Naive thymus-derived CD8-positive, alpha-beta T cell (primary cell): ENCODE measurements at places on chromosomes 2 and 18.
A peak's percentile ranks its signal among the peaks of the same experiment; 100 is the strongest.

- no peak for DNase-seq
Observed at GRCh38 chr2:66443186-66443978, 8.5 kb downstream of the MEIS1 start.

- DNase-seq: no peak
Observed at GRCh38 chr2:74498500-74499266, 720 bp downstream of the LBX2 start.

DNA sequence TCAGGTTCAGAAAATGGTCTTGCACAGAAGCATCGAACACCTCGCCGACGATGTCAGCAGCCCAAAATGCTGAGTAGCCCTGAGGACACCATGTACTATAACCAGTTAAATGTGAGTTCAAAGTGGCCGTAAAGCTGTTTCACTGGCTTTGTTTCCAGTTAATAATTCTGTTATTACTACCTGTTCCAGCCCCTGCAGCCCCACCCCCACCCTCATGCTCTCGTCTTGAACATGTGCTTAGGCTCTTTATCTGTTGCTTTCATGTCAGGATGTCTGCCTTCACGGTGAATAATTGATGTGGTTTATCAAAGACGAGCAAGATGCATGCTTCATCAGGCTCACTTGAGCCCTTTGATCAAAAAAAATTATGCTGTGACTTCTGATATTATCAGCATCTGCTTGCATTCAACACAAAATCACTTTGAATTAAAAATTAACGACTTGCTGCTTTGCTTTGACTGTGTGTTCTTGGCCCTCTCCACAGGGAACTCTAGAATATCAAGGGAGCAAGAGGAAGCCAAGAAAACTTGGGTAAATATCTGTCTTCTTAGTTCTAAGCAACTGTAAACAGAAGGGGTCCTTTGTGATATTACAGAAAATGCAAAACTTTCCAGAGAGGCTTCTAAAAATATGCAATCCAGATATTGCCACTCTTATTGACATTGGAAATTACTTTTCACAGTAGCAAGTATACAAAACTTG, 63.4 kb upstream of the SP5 start:
- DNase-seq: peak; percentile 43

DNA sequence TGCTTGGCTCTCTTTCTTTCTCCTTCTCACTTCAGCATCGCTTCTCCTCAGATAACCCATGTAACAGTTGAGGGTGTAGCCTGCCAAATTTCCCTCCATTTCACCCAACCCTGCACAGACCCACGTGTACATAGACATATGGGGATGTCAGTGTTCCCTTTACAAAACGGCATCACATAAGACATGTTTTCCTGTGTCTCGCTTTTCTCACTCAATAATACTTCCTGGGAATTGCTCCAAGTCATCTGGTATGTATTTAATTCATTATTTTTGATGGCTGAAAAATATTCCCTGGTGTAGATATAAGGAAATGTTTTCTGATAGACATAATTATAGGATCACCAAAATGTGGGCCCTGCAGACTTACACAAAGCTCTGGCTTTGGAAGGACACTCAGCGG, 176.8 kb downstream of the LOXHD1 start:
- DNase-seq: no peak

DNA sequence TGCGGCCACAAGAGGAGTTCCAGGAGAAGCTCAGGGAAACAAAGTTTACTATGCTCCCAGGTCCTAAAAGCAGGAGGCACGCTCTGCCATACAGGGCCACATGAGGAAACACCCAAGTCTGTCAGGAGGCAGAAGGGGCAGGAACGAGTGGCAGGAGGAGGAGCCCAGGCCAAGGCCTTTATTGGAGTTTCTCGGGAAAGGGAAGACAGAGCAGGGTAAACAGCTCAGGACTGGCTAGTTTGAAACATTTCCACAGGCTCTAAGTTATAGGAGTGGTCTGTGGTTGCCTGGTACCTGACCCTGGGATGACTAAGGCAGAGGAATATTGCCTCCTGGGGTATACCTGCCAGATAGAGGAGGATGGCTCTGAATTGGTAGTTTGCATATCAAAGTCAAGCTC, 3.7 kb upstream of the ZNF638 start:
- DNase-seq: no peak

DNA sequence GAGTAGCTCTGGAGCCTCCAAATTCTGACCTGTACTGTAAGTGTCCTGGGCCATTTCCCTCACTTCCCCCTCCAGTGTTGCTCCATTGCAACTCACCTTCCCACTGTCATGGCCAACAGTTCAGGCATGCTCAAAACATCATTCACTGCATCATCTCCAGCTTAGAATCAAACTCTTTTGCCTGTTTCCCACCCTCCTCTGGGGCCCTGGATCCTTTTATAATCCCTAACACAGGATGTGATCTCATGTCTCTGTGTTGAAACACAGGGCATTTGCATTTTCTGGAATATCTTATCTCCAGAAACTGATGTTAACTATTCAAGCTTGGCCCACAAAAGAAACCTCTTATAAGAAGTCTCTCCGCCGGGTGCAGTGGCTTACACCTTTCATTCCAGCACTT, 3.0 kb downstream of the DPP4 start:
- DNase-seq: no peak

DNA sequence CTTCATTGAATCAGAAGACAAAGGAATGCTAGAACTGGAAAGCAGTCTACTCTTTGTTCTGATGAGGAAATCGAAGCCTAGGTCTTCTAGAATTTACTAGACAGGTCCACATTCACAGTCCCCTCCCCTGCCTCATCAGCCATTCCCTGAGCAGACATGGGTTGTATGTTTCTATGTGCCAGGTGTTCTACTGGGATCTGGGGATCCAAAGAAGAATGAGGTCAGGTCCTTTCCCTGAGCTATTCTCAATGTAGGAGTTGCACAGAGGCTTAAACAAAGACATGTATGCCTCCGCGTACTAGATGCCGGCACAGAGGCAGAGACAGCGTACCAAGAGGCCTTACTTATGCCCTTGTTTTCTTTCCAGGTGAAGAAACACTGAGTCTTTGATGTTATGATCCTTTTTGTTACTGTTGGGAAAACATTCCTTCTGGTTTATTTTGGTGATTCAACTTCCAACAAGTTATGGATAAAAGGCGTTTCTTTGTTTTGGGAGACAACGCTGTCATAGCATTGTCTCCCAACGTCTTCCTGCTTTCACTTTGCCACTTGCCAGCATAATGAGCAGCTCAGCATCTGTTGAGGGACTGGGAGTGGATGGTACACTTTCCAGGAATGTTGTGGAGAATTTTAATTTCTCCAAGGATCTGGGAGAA, 174.4 kb downstream of the ALPK2 start:
- DNase-seq: no peak

DNA sequence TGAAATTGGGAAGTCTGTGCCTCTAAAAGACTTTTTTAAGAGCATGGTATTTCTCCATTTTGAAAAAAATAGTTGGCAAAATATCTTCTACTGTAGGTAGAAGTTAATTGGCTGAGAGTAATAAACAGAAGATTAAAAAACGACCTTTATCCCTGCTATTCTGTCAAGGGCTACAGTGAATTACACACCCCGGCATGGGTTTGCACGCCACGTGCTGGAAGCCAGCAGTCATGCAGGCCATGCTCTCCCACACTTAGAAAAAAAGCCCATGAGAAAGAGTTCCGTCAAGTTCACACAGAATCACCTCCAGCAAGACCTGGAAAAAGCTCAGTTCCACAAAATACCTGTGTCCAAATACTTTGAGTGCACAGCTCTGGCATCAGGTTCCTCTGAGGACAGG, 26.8 kb downstream of the FAM110C start:
- DNase-seq: no peak

DNA sequence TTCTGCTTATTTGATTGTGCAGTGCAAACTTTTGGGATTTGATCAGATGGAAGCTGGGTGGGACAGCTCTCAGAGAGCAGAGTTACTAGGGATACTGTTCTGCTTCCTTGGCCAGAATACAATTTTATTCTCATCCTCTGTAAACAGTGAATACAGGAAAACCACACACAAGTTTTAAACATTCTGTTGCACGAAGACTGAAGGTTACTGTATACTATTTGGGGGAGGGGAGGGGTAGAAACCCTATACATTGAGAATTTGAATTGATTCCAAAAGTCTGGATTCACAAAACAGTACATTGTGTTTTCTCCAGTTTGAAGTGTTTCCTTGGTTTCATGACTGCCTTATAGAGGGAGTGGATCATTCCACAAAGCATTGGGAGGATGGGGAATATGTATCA, 149.9 kb downstream of the SETBP1 start:
- no peak for DNase-seq

- DNase-seq: no peak
Observed at GRCh38 chr2:42385225-42385624, 24.2 kb upstream of the COX7A2L start.

DNA sequence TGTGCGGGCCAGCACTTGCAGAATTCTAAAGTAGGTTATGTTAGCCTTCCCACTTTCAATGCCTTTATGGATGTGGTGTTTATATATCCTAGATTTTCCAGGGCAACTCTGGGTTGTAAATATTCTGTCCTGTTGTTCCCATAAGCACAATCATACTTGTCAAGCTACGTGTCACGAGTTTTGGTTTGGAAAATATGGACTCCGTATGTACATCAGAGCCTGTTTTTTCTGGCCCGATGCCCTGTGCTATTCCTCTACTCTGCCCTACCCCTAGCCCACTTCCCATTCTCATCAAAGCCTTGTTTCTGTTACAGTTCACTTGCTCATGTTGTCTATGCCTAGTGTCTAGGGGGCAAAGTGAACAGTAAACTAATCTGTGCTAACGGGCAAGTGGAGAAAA, 27.0 kb upstream of the ZEB2 start:
- DNase-seq: no peak
